T-helper 22 cell (primary cell): ENCODE measurements at places on chromosomes 7 and 10.

- DNase-seq = no peak
These were observed 409.0 kb upstream of the MGMT start for GRCh38 chr10:129057856-129058663.

GRCh38 chr7:15603124-15603523 lies 41.3 kb upstream of the AGMO start:
- DNase-seq = no peak

- DNase-seq = no peak
These were observed 68.1 kb downstream of the CCDC6 start for GRCh38 chr10:59838085-59838789.

DNA sequence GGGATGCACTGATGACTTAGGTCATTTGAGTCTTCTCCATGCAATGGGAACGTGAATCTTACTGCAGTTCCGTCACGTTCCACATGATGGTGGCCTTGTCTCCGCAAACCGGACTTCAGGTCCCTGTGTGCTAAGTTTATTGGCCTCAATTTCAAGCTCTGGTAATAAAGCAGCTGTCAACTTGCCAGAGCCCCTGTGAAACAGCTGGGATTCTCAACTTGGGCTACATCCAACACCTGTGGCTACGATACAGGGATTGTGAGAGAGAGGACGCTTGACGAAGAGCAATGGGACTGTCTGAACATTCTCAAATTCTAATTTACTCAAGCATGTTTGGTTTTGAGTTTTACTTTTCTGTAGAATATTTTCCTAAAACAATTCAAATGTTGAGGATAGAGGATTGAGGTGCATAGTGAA lies 174.2 kb downstream of the PTN start:
- DNase-seq = no peak

DNA sequence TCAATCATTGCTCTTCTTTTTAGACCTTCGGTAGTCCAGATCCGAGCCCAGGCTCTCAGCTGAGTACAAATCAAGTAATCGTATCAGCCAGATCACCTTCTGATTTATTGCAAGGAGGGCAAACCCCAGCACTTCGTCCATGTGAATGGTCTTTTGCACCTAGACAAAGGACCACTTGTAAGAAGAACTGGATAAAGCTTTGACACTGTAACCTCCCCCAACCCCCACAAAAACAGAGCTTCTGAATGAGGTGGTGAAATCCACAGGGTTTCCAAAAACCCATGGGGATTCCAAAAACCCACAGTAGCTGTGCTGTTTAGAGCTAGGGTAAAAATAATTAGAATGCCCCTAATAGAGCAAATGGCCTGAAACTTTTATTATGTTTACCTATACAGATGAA lies 148.8 kb upstream of the ODAD2 start:
- no peak for DNase-seq

GRCh38 chr10:110525349-110526260 lies 27.9 kb downstream of the DUSP5 start:
- DNase-seq = no peak

DNA sequence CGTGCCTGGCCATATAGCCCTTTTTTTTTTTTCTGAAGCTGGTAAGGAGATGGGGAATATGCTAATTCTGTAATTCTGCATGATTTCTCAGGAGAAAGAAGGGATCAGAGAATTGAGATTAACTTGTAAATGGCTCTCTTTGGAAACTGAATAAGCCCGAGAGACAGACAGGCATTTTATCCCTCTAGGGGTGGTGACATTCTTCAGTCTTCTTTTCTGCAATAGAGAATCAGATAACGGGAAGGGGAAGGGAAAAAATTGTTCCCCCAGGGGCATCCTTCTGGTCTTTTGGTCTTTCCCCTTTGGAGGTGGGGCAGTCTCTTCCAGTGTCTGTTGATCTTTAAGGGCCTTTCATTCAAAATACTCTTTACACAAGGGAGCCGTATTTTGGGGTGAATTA lies 34.2 kb downstream of the HK1 start:
- DNase-seq = no peak

DNA sequence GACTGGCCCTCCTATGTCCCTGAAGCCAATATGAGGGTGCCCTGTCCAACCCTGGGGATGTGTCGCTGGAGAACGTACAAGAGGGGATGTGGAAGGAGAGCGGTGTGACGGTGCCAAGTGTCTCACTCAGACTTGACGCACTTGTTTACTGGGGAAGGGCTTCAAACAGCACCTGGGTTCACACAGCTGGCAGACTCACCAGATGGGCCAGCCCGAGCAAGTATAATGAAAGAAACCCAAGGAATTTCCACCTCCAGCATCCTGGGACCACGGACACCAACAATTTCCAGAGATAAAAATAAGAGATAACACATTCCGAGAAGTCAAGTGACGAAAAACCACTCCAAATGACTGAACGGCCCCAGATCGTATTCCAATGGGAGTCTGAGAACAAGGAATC lies 5.3 kb downstream of the ATP5MF start:
- DNase-seq = no peak

DNA sequence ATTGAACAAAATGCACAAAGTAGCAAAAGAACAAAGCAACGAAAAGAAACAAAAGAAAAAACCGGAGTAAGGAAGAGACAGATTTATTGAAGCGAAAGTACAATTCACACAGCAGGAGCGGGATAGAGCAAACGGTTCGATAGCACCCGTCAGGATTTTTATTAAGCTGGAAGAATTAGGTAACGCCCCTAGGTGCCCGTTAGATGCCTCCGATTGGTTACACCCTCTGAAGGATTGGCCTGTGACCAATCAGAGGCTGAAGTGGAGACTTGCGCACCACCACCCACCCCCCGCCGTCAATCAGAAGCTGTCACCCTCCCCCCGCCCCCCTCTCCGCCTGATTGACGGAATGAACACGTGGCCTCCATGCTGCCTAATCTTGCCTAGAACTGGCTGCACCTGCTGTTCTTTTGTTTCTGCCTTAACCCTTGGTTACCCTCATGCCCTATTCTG lies 16.8 kb downstream of the OCM2 start:
- DNase-seq = no peak

DNA sequence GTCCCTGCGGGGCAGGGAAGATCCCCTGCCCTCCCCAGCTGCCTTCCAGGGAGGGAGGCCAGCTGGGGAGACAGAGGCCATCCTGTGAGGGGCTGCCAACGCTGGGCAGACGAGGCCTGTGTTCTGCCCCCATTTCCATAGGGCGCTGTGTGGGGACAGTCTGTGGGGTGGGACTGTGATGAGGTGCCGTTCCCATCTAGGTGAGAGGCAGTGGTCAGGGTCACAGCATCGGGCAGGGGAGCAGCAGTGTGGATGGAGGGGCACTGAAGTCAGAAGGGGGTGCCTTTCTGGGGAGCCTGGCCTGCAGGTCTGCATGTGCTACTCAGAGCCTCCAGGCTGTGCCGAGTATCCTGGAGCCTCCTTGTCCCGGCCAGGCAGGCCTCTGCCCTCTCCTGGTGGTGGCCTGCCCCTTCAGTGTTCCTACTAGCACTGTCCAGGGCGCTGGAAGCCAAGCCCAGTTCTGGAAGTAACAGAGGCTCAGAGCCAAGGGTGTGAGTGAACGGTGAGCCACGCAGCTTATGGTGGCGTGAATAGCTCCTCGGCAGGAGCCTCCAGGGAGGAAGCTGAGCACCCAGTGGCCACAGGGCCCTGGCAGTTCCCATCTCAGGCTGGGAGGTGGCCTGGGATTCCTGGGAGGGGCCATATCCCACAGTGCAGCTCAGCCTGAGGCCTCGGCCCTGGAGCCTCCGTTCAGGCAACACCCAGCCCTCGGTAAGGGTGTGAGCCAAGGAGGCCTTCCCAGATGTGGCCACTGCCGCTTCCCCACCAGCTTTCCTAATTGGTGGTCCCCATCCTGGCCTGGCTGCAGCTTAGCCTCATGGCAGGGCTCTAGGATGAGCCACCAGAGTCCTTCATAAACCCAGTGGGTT lies 23.3 kb upstream of the CSGALNACT2 start:
- DNase-seq = no peak

- no peak for DNase-seq
These were observed 111.5 kb upstream of the ANLN start for GRCh38 chr7:36278069-36278619.

- peak; percentile 44 for DNase-seq
These were observed 10.8 kb downstream of the TLX1 start for GRCh38 chr10:101141616-101142532.

- DNase-seq = no peak
These were observed 44.4 kb upstream of the CELF2 start for GRCh38 chr10:10973310-10973709.

GRCh38 chr7:1676550-1677078 lies 6.5 kb downstream of the ELFN1 start:
- DNase-seq = no peak

GRCh38 chr10:78688901-78689583 lies 379.7 kb upstream of the ZMIZ1 start:
- DNase-seq = no peak

- DNase-seq = peak; percentile 28
These were observed 34.8 kb downstream of the GRID2IP start for GRCh38 chr7:6516387-6516983.

GRCh38 chr10:24383681-24384106 lies 174.8 kb downstream of the KIAA1217 start:
- no peak for DNase-seq

- DNase-seq = no peak
These were observed 345.5 kb downstream of the GALNT17 start for GRCh38 chr7:71477441-71477840.

- DNase-seq = no peak
These were observed 47.7 kb downstream of the CDK6 start for GRCh38 chr7:92788559-92789183.

DNA sequence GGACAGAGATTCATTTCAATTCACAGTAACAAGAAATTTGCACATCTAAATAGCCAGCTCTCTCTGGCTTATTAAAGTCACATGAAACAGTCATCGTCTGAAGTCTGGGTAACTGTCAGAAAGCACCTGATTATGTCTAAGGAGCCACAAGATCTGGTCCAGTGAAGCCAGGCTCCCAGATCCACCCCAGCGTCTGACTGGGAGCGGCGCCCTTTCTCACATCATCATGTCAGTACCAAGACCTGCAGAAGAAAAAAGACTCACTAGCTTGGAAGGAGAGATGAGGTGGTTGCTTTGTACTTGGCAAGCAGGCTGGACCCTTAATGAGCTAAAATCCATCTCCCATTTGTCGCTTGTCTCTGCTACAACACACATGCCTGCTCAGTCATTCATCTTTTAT lies 58.4 kb downstream of the VOPP1 start:
- DNase-seq = no peak

DNA sequence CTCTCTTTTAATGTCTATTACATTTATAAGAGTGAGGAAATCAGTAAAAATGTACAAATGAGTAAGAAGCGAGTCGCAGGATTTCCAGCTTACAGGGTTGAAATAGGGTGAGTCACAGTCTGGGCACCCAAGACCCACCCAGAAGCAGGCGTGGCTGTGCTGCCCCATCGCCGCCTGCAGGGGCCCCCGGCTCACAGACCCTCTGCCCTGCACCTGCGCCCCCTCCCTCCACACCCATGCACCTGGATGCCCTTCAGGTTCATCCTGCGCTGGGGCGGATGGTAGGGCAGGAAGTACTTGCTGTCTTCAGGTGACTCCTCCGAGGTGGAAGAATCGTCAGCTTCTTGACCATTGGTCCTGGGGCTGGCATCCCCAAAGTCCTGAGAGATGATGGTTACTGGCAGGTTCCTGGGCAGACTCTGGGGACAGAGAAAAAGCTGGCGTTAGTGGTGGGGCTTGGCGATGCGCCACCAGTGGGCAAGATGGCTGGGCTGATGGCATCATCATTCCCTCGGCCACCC lies 90.2 kb upstream of the GNA12 start:
- no peak for DNase-seq

GRCh38 chr10:32939296-32940111 lies 18.5 kb downstream of the ITGB1 start:
- DNase-seq = no peak

DNA sequence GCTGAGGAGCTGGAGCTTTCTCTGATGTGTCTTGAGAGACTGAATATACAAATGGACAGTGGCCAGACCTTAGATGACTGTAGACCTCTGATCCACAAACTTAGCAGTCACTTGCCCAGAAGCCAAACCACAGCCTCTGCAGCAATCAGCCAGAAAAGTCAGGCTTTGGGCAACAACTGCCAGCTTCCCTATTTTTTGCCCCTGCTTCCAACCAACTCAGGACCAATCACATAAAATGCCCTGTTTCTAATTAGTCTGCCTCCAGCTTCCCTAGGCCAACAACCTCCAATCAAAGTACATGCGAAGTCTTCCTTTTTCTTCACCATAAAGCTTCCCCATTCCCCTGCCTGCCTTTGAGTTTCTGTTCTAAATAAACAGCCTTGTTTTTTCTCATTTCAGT lies 37.8 kb upstream of the CACUL1 start:
- DNase-seq = no peak

GRCh38 chr10:11180228-11180627 lies 162.6 kb downstream of the CELF2 start:
- DNase-seq = peak; percentile 71

- no peak for DNase-seq
These were observed 23.1 kb downstream of the MDFIC start for GRCh38 chr7:114944745-114945625.

DNA sequence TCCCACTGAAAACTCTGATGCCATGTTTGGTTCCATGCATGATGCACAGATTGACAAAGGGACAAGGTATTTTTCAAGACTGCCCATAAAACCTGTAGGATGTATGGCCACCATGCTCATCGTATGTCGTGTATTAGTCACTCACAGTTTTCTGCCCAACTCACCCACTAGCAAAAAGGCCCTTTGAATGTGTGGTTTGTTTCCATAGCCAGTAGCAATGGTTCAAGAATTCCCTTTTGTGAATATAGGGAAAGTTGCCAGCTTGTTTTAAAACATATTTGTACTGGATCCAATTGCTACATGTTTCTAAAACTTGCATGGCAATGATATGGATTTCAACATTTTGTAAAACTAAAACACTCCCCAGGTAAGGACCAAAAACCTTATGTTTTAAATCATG lies 280.9 kb upstream of the YAE1 start:
- DNase-seq = no peak

DNA sequence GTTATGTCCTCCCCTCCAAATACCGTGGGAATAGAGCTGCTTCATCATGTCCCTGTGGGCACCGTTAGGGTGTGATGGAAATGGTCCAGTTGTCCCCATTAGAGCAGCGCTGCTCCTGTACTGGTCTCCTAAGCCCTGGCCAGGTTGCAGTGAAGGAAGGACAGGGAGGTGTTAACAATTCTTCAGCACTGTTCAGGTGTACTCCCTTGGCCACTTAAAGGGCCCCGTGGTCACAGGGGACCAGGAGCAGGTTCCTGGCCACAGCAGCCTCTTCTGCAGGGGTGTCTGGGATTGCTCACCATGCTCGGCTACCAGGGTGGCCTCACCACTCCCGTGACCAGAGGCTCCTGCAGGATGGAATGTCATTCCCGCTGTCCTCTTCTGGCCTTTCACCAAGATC lies 65.8 kb downstream of the MINDY4 start:
- no peak for DNase-seq

DNA sequence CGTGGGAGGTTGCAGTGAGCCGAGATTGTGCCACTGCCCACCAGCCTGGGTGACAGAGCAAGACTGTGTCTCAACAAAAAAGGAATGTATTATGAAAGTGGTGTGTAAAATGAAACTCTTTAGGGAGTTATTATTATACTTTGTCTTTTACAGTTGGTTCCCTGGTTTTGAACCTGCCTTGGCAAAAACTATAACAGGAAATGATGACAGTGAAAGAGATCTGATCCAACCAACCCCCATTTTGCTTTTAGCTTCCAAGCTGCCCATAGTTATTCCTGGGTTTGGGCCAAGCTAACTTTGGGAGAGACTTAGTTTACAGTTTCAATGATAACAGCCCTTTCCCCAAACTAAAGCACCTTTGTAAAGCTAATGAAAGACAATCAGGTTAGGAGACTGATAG lies 34.1 kb upstream of the NMT2 start:
- DNase-seq = no peak
